Small intestine (tissue), 16 donors: ENCODE measurements at places on chromosomes 3 and 15. TPM values are rescaled to one million over a fixed set of nuclear protein-coding genes. Genes with fewer than 3 reads are reported as not detected.

- no peak for DNase-seq
These were observed 28.0 kb upstream of the PTX3 start for GRCh38 chr3:157408499-157409149.

DNA sequence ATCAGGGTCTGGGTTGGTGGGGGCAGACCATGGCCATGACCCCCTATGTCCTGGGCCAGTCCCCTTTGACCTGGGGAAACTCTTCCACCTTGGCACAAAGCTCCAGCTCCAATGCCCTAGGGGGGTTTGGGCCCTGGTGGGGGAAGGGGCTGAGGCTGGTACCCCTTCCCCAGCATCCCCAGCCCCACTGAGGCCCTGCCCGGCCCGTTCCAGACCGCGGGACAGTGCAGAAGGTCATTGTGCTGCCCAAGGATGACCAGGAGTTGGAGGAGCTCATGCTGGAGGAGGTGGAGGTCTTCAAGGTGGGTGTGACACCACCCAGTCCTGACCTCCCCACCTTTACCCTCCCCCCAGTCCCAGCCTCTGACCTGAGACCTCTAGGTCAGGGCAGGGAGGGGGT, 6.2 kb upstream of the GNAT1 start:
- DNase-seq, result no peak

DNA sequence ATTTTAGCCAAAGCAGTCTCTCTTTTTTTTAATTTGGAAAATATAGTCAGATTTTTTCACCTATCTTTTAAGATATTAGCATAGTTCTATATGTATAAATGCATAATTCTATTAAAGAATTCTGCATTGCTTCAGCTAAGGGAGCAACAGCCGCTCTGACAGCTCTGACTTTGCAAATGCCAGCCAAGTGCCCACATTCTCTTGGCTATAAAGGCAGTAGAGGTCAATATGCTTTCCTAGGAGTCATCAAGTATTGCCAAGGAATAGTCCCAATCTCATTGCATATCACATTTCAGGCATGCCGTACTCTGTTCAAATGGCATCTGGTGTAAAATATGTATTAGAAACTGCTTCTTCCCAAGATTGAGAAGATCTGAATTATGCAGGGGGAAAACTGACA, 161.4 kb downstream of the RPLP1 start:
- no peak for DNase-seq

GRCh38 chr15:97057503-97057902, 727.0 kb downstream of the NR2F2 start:
- no peak for DNase-seq

DNA sequence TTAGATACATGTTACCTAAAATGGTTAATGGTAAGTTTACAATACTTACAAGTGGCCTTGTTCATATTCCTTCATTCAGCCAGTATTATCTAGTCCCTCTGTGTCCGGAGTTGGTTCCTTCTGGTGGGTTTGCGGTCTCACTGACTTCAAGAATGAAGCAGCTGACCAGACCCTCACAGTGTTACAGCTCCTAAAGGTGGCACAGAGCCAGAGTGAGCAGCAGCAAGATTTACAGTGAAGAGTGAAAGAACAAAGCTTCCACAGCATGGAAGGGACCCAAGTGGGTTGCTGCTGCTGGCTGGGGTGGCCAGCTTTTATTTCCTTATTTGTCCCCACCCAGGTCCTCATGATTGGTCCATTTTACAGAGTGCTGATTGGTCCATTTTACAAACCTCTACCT, 916.8 kb downstream of the MCTP2 start:
- no peak for DNase-seq

DNA sequence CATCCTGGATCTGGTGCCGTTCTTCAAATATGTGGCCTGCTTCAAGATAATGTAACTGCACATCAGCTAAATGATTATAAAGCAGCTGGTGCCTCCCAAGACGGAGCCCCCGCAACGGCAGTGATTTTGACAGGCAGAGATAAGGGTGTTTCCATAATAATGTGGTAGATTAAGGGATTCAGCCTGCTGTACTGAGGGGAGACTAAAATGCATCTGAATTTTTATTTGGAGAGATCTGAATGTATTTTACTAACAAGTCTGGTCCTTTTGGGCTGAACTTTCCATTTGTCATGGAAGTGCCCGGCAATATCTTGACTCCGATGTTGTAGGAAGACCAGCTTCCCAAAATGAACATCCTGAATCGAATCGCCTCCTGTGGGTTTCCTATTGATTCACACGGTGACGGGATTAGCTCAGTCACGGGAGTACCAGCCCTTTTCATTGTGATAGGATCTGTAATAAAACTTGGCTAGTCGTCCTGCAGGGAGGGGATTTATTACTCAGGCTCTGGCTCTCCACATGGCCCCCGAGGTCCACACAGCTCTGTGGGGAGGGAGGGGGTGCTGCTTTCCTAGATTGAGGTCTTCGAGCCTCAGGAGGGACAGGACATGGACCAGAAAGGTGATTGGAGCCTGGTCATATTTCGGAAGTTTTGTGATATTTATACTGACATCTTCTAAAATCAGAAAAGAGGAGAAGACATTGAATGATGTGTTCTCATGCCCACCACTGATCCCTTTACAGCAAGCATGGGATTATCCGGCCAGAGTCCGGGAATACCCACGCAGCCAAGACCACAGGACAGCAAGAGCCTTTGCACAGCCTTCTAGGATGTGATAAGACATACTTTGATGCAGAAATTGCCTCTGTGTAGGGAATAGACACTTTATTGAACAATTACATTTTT, 2.5 kb upstream of the PCSK6 start:
- DNase-seq, result no peak

DNA sequence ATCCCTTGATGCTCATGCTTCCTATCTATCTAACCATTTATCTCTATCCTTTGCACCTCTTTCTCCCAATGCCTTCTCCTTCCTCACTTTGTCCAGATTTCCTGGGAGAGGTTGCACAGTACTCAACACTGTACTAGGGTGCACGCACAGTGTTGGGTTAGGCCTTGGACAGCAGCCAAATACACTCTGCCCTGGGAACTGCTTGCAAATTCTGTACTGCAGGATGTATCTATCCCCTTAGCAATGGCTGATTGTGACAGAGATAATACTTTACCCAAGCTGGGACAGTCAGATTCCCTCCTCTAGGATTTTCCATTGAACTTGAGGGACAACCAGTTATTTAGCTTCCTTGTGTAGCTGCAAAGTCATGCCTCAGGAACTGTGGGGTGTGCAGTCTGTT, 113.3 kb downstream of the IL20RB start:
- peak; percentile 27 for DNase-seq

DNA sequence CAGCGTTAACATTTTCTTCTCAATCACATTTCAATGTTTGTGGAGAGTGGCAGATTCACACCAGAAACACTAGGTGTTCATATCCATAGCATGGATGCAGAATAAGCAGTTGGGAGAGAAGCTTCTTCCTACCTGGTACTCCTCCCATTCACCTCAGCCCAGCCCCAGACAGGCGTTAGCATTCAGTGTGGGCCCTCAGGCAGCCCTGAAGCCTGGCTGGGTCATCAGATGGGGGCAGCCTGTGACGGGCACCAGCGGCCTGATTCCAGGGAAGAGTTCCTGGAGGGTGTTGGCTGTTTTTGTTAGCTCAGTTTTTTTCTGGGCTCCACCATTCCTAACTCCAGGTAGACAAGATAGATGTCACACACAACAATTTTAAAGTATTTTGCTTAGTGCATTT, 31.1 kb downstream of the APH1B start:
- DNase-seq, result no peak

DNA sequence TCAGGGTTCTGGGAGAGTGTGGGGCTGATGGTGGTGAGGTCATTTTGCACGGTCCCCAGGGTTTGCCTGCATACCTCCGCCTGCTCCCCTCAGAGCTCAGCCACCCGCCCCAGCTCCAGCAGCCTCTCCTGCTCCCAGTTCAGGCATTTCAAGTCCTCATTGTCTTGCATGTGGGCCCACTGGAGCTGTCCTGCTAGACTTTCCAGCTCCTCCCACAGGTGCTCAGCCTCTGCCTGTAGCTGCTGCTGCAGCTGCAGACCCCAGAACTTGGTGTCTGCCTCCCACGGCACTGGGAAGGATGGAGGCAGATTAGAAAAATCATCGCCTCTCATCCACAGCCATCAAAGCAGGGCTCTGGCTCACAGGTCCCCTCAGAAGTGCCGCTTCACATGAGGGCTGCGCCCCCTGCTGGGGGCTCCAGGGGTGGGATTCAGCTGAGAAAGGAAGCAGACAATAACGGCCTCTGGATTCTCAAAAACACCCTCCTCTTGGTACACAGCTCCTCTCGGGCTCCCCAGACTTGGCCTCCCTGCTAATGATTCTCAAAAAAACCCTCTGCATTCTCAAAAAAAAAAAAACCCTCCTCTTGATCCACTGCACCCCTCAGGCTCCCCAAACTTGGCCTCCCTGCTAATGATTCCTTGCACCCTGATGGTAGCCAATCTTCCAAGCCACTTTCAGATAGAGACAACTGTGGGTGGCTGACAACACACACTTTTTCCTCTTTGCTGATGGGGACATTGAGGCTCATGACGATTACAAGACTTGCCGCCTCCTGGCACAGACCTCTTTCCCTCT, 89.3 kb upstream of the C2CD4B start:
- DNase-seq, result peak; percentile 62

DNA sequence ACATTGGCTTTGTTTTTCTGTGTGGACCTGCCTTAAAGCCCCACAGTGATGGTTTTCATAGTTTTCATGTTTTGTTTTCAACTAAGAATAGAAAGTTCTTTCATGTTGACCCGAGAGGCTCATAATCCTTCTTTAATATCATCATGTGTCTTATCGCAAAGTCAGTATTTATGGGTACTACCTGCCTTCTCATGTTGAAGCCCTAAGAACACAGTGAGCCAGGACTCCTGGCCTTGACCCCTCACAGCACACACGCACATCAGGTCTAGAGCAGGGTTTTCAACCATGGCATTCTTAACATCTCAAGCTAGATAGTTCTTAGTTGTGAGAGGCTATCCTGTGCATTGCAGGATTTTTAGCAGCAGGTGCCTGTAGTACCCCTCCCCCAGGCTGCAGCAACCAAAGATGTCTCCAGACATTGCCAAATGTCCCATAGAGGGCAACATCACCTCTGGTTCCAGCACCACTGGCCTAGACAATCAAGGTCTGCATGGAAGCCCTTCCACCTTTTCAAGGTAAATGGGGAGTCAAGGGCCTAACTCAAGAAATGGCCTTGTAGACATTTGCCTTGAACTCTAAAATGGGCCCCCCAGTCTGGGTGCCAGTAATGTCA, 118.3 kb downstream of the MTHFS start:
- DNase-seq, result no peak

DNA sequence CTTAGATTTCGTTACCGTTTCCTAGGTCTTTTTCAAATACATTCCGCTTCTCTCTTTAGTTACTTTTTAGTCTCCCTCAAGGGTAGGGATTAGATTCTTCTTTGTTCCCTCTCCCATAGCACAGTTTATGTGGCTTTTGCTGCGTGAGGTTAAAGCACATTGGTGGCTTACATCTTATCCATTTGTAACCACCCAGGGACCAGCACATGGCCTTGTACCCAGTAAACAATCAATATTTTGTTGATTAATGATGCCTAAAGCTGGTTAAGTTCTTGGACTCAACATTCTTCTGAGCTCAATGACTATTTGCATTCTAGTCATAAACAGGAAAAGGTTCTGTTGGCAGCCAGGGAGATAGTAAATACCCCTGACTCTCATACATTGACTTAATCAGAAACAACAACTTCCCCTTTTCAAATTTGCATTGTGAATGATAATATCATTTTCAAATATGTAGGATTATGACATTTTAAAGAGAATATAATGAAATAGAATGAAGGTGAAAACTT, 60.2 kb downstream of the CACNA1D start:
- no peak for DNase-seq

Gene CSPG5
- 0.37 TPM for polyA plus RNA-seq

- DNase-seq, result no peak
These were observed 14.1 kb downstream of the MDFIC2 start for GRCh38 chr3:70298385-70298784.

- DNase-seq, result no peak
These were observed 204.2 kb downstream of the WDR72 start for GRCh38 chr15:53555226-53555625.

Gene EPHB3
- 15.9 TPM for polyA plus RNA-seq

Gene XYLB
- 4.9 TPM for polyA plus RNA-seq

Gene SLCO2A1
- polyA plus RNA-seq, result 1.6 TPM

DNA sequence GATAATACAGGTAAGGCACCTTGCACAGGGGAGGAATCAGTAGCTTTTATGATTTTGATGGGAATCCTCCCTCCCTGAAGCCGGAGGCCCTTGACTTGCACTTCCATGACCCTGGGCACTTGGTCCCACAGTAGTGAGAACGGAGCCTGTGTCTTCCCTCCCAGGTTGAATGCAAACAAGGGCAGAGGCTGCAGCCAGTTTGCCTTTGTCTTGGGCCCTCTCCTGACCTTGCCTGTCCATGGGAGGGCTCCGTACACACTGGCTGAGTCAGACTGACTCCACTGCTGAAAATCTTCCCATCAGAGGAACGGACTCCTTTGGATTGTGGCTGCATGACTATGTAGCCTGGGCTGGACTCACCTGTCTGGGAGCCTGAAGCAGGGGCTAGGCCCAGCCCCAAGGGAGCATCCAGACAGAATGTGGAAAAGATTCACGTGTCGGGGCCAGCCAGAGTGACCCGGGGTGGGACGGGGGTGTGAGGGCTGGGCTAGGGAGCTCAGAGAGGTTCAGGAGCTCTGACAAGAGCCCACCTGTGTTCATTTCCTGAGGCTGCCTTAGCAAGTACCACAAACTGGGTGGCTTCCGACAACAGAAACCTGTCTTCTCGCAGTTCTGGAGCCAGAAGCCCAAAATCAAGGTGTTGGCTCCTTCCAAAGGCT, 9.5 kb downstream of the TBC1D21 start:
- DNase-seq, result no peak

Gene QRICH1
- polyA plus RNA-seq, result 39.4 TPM
